ENCODE measurements at places on chromosomes 11 and 22. TPM values are rescaled to one million over a fixed set of nuclear protein-coding genes. Genes with fewer than 3 reads are reported as not detected.

CRACR2B gene
- not detected for polyA plus RNA-seq

MAPK8IP2 gene
- polyA plus RNA-seq = not detected

OR9Q2 gene
- polyA plus RNA-seq = not detected

MIAT gene
- polyA plus RNA-seq = 3.9 TPM

Measured in CD8-positive, alpha-beta memory T cell (primary cell).